ENCODE measurements at places on chromosomes 12 and 14. TPM values are rescaled to one million over a fixed set of nuclear protein-coding genes. Genes with fewer than 3 reads are reported as not detected.

PLA2G1B gene
- total RNA-seq: not detected

RASSF8 gene
- total RNA-seq: 19.8 TPM

PAX9 gene
- 5.2 TPM for total RNA-seq

GOLGA5 gene
- 21.9 TPM for total RNA-seq

CLEC7A gene
- 0.87 TPM for total RNA-seq

SSPN gene
- 1.0 TPM for total RNA-seq

DPY19L2 gene
- total RNA-seq: 2.5 TPM

NINJ2 gene
- total RNA-seq: not detected

GPR137C gene
- 0.49 TPM for total RNA-seq

GARIN6 gene
- total RNA-seq: not detected

EID3 gene
- 0.66 TPM for total RNA-seq

HOXC9 gene
- 5.6 TPM for total RNA-seq

ALDH1L2 gene
- 9.6 TPM for total RNA-seq

CHFR gene
- total RNA-seq: 11.9 TPM

SINHCAF gene
- 72.6 TPM for total RNA-seq

RBP5 gene
- total RNA-seq: not detected

GPR132 gene
- total RNA-seq: not detected

ASCL1 gene
- not detected for total RNA-seq

CCDC60 gene
- total RNA-seq: not detected

PPP1R3E gene
- total RNA-seq: 2.8 TPM

TMEM179 gene
- not detected for total RNA-seq

CISTR gene
- not detected for total RNA-seq

DDX24 gene
- 110 TPM for total RNA-seq

KLRC2 gene
- total RNA-seq: not detected

ACRBP gene
- not detected for total RNA-seq

TMEM132C gene
- 0.06 TPM for total RNA-seq

CIT gene
- 7.7 TPM for total RNA-seq

TRHDE gene
- total RNA-seq: 8.8 TPM

ACAD10 gene
- 7.6 TPM for total RNA-seq

GLIPR1L1 gene
- total RNA-seq: not detected

HSPA2 gene
- 3.8 TPM for total RNA-seq

TAS2R42 gene
- total RNA-seq: not detected

ERBB3 gene
- total RNA-seq: 0.31 TPM

C12orf56 gene
- not detected for total RNA-seq

ATF1 gene
- 21.2 TPM for total RNA-seq

DAO gene
- total RNA-seq: not detected

BCL7A gene
- total RNA-seq: 1.8 TPM

RTL1 gene
- 0.58 TPM for total RNA-seq

KRT78 gene
- total RNA-seq: not detected

DCAF11 gene
- 78.4 TPM for total RNA-seq

HOXC13 gene
- total RNA-seq: 4.4 TPM

OR4E2 gene
- total RNA-seq: not detected

NDRG2 gene
- 1.3 TPM for total RNA-seq

ISM2 gene
- total RNA-seq: not detected

RASAL1 gene
- not detected for total RNA-seq

CHGA gene
- total RNA-seq: not detected

GRIN2B gene
- total RNA-seq: not detected

AICDA gene
- not detected for total RNA-seq

CRIP2 gene
- total RNA-seq: 26.9 TPM

DTX1 gene
- total RNA-seq: 1.3 TPM

KRT3 gene
- not detected for total RNA-seq

ACVRL1 gene
- total RNA-seq: 4.1 TPM

TMEM120B gene
- total RNA-seq: 5.0 TPM

NID2 gene
- 22.2 TPM for total RNA-seq

KRT2 gene
- total RNA-seq: 0.53 TPM

CFAP73 gene
- not detected for total RNA-seq

CATSPERB gene
- total RNA-seq: not detected

TCP11L2 gene
- 11.7 TPM for total RNA-seq

ATN1 gene
- 14.2 TPM for total RNA-seq
